ENCODE measurements at places on chromosomes 2 and 18. TPM values are rescaled to one million over a fixed set of nuclear protein-coding genes. Genes with fewer than 3 reads are reported as not detected.

ERFE gene
- total RNA-seq: 2.8 TPM

SCG2 gene
- 5.2 TPM for total RNA-seq

SLC5A7 gene
- total RNA-seq: 0.40 TPM

L3MBTL4 gene
- total RNA-seq: 37.1 TPM

CCL20 gene
- not detected for total RNA-seq

KIF5C gene
- 2.8 TPM for total RNA-seq

UGT1A5 gene
- total RNA-seq: 1.8 TPM

ALPP gene
- not detected for total RNA-seq

SGO2 gene
- 5.2 TPM for total RNA-seq

Data from thyroid gland (tissue), 4 donors.